ENCODE measurements at places on chromosomes 5 and 9. TPM values are rescaled to one million over a fixed set of nuclear protein-coding genes. Genes with fewer than 3 reads are reported as not detected.

DNA sequence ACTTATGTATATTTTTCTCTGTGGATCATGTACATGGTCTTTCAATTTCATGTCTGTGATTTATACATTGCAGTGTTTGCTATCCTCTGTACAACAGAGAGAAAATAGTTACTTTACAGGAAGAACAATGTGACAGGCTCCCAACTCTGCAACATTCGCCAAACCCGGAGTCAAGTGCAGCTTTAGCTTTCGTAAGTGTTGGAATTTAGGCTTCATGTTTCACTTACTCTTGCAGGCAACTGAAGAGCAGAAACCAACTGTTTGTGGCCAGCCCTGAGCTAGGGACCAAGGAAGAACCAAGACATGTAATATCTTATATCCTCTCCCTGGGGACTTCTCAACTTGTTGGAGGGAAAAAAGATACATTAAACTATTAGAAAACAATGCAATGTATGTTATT lies 147.9 kb downstream of the C5orf15 start:
- no peaks in the 10 kb centered on the region for H3K36me3 ChIP-seq
- H3K4me1 ChIP-seq = peaks cover 17% of the 10 kb centered on the region
- no peak overlapping the region for H3K4me3 ChIP-seq

GRCh38 chr5:23007236-23007635 lies 154.1 kb upstream of the CDH12 start:
- H3K27me3 ChIP-seq = no peaks in the 10 kb centered on the region
- no peak for DNase-seq
- no peak overlapping the region for H3K27ac ChIP-seq
- H3K36me3 ChIP-seq = no peaks in the 10 kb centered on the region

DNA sequence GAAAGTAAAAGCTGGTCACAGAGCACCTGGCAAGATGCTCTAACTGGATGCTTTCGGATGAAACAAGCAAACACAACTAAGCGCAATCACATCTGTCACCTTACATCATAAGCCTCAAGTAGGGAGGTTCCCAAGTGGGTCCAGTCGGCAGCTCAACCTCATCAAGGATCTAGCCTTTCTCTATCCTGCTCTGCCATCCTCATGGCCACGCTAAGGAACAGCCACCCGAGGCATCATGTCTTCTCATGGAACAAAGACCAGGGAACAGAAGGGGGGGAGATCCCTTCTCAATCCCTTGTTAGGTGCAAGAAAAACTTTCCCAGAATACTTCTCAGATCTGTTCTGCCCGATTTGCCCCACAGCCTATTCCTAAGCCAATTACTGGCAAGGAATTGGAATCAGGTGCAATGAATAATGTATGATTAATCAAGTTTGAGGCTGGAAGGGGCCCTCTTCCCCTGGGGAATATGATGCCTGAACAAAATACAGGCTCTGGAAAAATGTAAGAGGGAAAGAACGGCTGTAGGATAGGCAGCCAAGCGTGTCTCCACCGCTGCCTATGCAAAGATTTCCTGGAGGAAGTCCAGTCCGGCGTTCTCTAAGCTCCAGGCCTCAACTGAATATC lies 1.3 kb upstream of the HABP4 start:
- peaks cover 16% of the 10 kb centered on the region for H3K4me1 ChIP-seq
- no peak for DNase-seq

- no peak overlapping the region for H3K27ac ChIP-seq
- no peak overlapping the region for H3K4me3 ChIP-seq
- H3K4me1 ChIP-seq = no peaks in the 10 kb centered on the region
- DNase-seq = no peak
- no peaks in the 10 kb centered on the region for H3K36me3 ChIP-seq
- no peaks in the 10 kb centered on the region for H3K27me3 ChIP-seq
These were observed 186.6 kb downstream of the CRB2 start for GRCh38 chr9:123542435-123543225.

- H3K4me1 ChIP-seq = peaks cover 5% of the 10 kb centered on the region
- no peak overlapping the region for H3K4me3 ChIP-seq
- H3K27me3 ChIP-seq = no peaks in the 10 kb centered on the region
- no peak overlapping the region for H3K27ac ChIP-seq
These were observed 23.9 kb downstream of the MED27 start for GRCh38 chr9:132055756-132056155.

DNA sequence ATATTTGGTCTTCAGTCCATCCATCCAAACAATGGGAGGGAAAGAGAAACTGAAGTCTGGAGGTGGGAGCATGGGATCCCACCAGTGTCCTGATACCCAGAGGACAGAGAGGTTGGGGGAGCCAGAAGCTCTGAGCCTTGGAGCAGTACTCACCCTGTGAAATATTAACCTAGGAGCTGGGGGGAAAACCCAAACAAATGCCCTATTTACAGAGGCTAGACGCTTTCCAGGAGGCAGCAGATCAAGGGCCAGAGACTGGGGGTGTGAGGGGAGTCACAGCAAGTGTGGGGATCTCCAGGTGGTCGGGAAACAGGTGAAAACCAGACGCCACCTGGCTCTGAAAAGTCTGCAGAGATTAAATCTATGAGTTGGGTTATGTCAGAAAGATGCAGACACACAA lies 6.2 kb downstream of the ZER1 start:
- no peak overlapping the region for H3K27ac ChIP-seq
- no peak for DNase-seq
- H3K4me1 ChIP-seq = peaks cover 46% of the 10 kb centered on the region
- no peaks in the 10 kb centered on the region for H3K36me3 ChIP-seq

MAPK9 gene
- 33.2 TPM for total RNA-seq

SUSD3 gene
- not detected for total RNA-seq

MSMP gene
- total RNA-seq = not detected

CBY3 gene
- total RNA-seq = not detected

FGF1 gene
- total RNA-seq = not detected

- peaks cover 8% of the 10 kb centered on the region for H3K4me1 ChIP-seq
- no peaks in the 10 kb centered on the region for H3K36me3 ChIP-seq
- peak overlapping the region; percentile 76 for H3K27ac ChIP-seq
- no peaks in the 10 kb centered on the region for H3K27me3 ChIP-seq
- no peak overlapping the region for H3K4me3 ChIP-seq
These were observed 125.8 kb upstream of the DAPK1 start for GRCh38 chr9:87371795-87372355.

GRCh38 chr5:17096952-17097695 lies 120.3 kb upstream of the BASP1 start:
- no peaks in the 10 kb centered on the region for H3K27me3 ChIP-seq
- DNase-seq = no peak
- H3K4me1 ChIP-seq = no peaks in the 10 kb centered on the region
- H3K4me3 ChIP-seq = no peak overlapping the region

- H3K27ac ChIP-seq = no peak overlapping the region
- no peak overlapping the region for H3K4me3 ChIP-seq
- no peaks in the 10 kb centered on the region for H3K36me3 ChIP-seq
- H3K4me1 ChIP-seq = peaks cover 36% of the 10 kb centered on the region
- H3K27me3 ChIP-seq = no peaks in the 10 kb centered on the region
- DNase-seq = no peak
These were observed 205.5 kb downstream of the MEF2C start for GRCh38 chr5:88677376-88677895.

LYSMD3 gene
- total RNA-seq = 13.0 TPM

GRCh38 chr5:106331415-106331814 lies 1339.3 kb downstream of the EFNA5 start:
- H3K27me3 ChIP-seq = no peaks in the 10 kb centered on the region
- no peaks in the 10 kb centered on the region for H3K4me1 ChIP-seq
- no peak overlapping the region for H3K4me3 ChIP-seq
- H3K27ac ChIP-seq = no peak overlapping the region

GDF9 gene
- 0.33 TPM for total RNA-seq

HAPLN1 gene
- total RNA-seq = not detected

DNA sequence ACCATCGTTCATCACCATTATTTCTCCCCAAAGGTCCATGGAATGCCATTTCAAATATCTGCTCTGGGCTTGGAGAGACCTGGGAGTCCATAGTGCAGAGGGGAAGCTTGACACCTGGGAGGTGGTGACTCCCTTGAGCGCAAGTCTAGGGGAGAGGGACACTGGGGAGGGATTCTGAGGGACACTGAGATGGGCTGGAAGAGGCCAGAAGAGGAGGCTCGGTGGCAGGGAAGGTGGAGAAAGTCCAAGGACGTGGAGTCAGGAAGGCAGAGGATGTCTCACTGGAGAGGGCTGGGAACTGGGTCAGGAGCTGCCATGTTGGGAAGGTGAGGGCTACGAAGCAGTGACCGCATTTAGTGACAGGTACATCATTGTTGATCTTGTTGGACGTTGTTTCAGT lies 160.3 kb upstream of the MVB12B start:
- DNase-seq = no peak
- H3K27me3 ChIP-seq = no peaks in the 10 kb centered on the region
- no peak overlapping the region for H3K27ac ChIP-seq
- H3K36me3 ChIP-seq = no peaks in the 10 kb centered on the region
- H3K4me3 ChIP-seq = no peak overlapping the region

DNA sequence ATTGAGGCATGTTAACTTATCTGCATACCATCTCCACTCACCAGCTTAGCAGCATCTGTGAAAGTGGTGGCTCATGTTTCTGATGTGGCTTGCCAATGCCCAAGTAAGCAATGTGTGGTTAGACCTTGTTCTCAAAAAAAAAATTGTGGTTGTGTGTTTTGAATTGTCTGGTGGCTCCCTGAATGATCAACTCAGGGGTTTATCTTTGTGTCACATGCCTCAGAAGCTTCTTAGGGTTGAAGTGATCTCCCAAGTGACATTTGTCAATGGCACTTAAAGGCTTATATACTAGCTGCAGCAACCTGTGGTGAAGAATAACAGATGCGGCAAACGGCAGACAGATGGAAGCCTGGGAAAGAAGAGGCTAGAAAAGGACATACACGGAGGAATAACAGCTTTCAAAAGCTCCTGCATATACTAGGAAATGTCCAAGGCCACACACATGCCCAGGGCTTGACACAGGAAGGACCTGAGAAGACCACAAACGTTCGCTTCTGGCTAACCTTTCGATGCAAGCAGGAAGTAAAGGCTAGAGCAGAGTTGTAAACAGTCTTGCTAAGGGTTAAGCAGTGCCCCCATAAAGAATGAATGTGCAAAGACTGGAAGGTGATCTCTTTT lies 42.2 kb upstream of the FSD1L start:
- H3K36me3 ChIP-seq = no peaks in the 10 kb centered on the region
- H3K27me3 ChIP-seq = no peaks in the 10 kb centered on the region
